ENCODE measurements at places on chromosomes 7 and 10. TPM values are rescaled to one million over a fixed set of nuclear protein-coding genes. Genes with fewer than 3 reads are reported as not detected.

The SORCS3 gene
- total RNA-seq: 0.07 TPM

The PARP12 gene
- 76.2 TPM for total RNA-seq

The RAB19 gene
- 5.0 TPM for total RNA-seq

The SP8 gene
- total RNA-seq: not detected

The PRKCQ gene
- total RNA-seq: 65.4 TPM

The PALD1 gene
- 0.24 TPM for total RNA-seq

The FRAT2 gene
- total RNA-seq: 12.3 TPM

The GIMAP8 gene
- total RNA-seq: 40.6 TPM

The WEE2 gene
- not detected for total RNA-seq

The OR2A12 gene
- total RNA-seq: not detected

The CYP26C1 gene
- total RNA-seq: not detected

The OPALIN gene
- total RNA-seq: not detected

The RBM17 gene
- 154 TPM for total RNA-seq

The RFC2 gene
- total RNA-seq: 35.4 TPM

The CYP26A1 gene
- not detected for total RNA-seq

The MTG1 gene
- total RNA-seq: 50.0 TPM

The PNLIPRP3 gene
- total RNA-seq: not detected

The ZEB1 gene
- 38.9 TPM for total RNA-seq

The HOXA1 gene
- total RNA-seq: 0.40 TPM

The HPSE2 gene
- total RNA-seq: not detected

The RPEL1 gene
- not detected for total RNA-seq

The MMP21 gene
- not detected for total RNA-seq

The FGFR2 gene
- not detected for total RNA-seq

The HTR5A gene
- not detected for total RNA-seq

The OR6B1 gene
- total RNA-seq: not detected

The SFRP4 gene
- not detected for total RNA-seq

The KCNK18 gene
- total RNA-seq: not detected

The MCM10 gene
- 30.4 TPM for total RNA-seq

The MOGAT3 gene
- total RNA-seq: 0.18 TPM

The CTNNA3 gene
- total RNA-seq: 0.33 TPM

The CLDN3 gene
- not detected for total RNA-seq

The STEAP1B gene
- 1.3 TPM for total RNA-seq

The TMEM130 gene
- not detected for total RNA-seq

The NPFFR1 gene
- total RNA-seq: not detected

The UBE2D1 gene
- total RNA-seq: 11.0 TPM

The CALHM3 gene
- 0.14 TPM for total RNA-seq

The GET4 gene
- total RNA-seq: 39.9 TPM

The TMEM236 gene
- 0.05 TPM for total RNA-seq

The UPP1 gene
- total RNA-seq: 116 TPM

The BAIAP2L1 gene
- 0.81 TPM for total RNA-seq

The VWDE gene
- total RNA-seq: 2.5 TPM

The EBLN1 gene
- total RNA-seq: not detected

The TAC1 gene
- not detected for total RNA-seq

The COL28A1 gene
- 0.08 TPM for total RNA-seq

All from activated naive CD4-positive, alpha-beta T cell treated with anti-CD3 and anti-CD28 coated beads, Interleukin-2, amount 10 ng/mL, durations not matched to agents 5 hours and 36 hours (primary cell).